Fibroblast of skin of left biceps (primary cell): ENCODE measurements at places on chromosomes 12 and 14.
A peak's percentile ranks its signal among the peaks of the same experiment; 100 is the strongest.

GRCh38 chr12:122729583-122730214, 945 bp downstream of the HCAR1 start:
- DNase-seq, result no peak

DNA sequence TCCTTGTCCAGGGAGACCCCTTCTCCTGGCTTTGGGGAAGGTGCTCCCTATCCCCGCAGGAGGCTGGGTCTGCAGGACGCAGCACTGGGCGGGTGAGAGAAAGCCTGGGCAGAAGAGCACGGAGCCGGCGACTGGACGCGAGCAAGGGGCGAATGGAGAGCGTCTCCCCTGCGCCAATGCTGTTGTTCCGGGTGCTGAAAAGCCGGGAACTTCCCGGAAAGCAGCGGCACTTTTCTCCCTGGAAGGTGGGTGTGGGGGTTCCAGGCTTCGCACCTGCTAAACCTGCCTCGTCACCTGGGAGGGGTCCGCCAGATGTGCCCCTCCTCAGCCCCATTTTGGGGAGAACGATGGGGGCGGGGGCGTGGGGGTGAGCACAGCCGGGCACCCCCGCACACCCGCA, 417.1 kb upstream of the TMTC1 start:
- DNase-seq, result no peak

GRCh38 chr12:120922279-120922678, 18.1 kb upstream of the SPPL3 start:
- no peak for DNase-seq

DNA sequence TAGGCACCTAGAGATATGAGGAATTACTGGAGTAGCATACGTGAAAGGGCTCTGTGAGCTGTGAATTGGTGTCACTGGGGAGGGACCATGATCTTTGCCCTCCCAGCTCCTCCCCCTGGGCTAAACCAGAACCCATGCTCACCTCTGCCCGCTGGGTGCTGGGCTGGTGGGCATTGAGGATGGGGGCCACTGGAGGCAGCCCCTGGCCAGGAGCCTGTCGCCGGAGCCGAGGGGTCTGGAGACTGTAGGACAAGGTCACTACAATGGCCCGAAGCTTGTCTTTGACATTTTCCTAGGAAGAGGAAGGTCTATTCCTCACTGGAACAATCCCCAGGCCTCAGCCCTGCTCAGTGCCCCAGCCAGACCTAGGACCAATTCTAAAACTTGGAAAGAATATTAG, 11.6 kb downstream of the ITGA7 start:
- DNase-seq, result no peak

DNA sequence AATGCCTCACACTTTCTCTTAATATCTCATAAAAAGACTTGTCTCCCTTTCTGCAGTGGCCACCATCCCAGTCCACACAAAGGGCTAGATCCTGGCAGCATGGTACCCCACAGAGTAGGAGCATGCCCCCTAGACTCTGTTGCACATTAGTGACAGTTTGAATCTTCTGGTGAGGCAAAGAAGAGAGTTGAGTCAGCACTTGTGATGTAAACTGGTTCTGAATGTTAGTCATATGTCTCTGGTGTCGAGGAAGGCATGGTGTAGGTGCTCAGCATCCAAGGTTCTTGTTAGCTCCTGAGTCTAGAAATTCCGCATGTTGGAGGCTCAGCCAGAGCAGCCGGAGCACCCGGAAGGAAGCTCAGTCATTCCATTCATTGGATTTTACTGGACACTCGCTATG, 9.8 kb downstream of the TTC9 start:
- DNase-seq, result no peak

GRCh38 chr12:71329956-71330355, 109.6 kb upstream of the LGR5 start:
- DNase-seq, result no peak

DNA sequence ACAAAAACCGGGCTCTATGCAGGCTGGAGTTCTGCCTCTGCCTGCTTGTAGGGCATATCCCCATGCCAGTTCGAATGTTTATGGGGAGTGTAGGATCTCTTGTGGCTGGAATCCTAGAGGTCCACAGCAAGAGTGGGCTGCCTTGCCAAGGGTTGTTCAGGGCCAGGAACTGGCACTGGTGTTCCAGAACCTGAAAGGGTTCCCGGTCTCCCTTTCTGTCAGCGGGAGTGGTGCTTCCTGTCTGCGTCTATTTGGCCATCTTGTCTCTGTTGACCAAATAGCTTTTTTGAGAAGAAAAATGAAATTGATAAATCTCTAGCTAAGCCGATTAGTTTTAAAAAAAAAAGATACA, 17.8 kb downstream of the OLR1 start:
- no peak for DNase-seq

DNA sequence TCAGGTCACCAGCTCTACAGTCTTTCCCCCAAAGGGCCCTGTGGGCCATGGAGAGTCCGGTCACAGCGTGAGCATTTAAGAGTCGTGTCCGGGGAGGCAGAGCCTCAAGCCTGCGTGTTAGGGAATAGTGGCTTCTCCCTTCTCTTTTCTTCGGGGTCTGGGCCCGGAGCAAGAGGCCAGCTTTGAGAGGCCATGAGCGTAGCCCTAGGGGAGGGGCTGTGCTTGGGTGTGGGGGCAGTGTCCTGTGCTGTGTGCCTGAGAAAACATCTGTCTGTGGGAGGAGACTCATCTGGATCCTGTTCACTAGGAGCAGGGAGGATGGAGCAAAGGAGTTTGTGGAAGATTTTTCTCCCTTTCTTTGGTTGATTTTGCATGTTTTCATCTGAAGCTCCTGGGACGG, 5.3 kb downstream of the LRP1-AS start:
- DNase-seq, result no peak

DNA sequence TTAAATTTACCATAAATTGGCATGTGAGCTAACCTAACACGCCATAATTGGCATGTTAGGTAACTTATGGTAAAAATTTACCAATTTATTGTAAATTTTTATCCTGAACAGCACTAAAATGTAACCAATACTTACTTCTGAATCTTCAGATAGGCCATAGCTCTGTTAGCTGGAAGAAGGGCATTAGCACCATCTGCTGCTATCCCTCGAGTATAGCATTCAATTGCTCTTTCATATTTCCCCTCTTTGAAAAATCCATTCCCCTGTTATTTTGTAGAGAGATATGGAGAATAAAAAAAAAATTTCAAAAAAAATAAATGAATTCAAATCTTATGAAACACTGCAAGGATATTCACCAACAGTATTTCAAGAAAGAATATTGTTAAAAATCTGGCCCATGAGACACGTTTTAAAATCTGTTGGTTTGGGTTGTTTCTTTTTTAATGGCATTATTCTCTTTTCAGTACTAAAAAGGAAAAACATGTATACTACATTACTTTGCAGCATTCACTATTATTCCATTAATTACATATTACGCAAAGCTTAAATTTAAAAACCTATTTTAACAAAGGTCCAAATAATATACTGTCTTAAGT, 19.1 kb downstream of the RPAP3 start:
- no peak for DNase-seq

- no peak for DNase-seq
These were observed 7.8 kb upstream of the MTERF2 start for GRCh38 chr12:106994579-106995220.

DNA sequence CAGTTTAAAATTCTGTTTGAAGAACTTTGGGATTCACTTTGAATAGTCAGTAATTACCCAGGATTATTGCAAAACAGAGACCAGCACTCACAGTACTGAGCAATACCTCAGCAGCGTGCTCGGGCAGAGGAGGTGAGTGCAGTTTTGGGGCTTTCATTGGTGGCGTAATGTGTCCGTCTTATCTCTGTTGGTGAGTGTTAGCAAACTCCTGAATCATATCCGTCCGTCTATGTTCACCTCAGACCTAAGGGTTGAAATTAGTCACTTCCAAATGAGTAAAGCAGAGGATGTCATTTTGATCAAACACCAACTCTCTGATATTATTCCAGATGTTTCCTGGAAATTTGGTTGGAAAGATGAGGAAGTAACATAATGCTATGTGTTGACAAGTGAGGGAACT, 82.8 kb downstream of the BORCS5 start:
- DNase-seq, result no peak

- DNase-seq, result no peak
These were observed 228.2 kb downstream of the PCNX1 start for GRCh38 chr14:71135496-71135895.

DNA sequence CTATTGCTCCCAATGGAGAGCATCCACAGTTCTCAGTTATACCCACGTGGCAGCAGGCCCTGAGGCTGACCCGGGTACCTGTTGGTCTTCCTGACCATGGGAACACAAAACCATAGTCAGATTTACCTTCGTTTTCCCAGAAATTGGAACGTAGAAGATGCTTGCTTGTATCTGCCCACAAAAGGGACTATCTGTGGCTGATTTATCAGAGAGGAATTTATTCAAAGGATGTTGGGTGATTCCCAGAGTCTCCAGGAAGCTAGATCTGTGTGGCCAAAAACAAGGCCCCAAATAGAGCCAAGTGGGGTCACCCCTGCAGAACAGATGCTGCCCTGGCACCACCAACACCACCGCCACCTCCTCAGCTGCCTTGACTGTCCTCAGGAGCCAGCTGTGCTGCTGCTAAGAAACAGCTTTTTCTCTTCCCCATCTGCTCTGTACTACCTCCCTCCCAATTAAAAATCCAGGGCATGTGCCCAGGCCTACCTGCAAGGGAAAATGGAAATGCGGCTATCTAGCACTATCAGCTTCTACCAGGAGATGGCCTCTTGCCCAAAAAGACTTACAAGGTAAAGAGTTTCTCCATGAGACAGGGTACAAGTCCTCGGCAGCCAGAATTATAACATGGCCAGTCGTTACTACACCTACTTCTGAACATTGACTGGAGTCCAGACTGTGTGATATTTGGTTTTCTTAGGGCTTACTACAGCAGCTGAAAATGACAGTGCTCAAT, 128.6 kb upstream of the PLEKHG7 start:
- no peak for DNase-seq

GRCh38 chr12:89151536-89151935, 200.8 kb downstream of the DUSP6 start:
- DNase-seq, result no peak

- no peak for DNase-seq
These were observed 32.5 kb upstream of the PLEKHG6 start for GRCh38 chr12:6277982-6278438.

GRCh38 chr12:85155791-85156190, 119.6 kb downstream of the LRRIQ1 start:
- peak; percentile 2 for DNase-seq

DNA sequence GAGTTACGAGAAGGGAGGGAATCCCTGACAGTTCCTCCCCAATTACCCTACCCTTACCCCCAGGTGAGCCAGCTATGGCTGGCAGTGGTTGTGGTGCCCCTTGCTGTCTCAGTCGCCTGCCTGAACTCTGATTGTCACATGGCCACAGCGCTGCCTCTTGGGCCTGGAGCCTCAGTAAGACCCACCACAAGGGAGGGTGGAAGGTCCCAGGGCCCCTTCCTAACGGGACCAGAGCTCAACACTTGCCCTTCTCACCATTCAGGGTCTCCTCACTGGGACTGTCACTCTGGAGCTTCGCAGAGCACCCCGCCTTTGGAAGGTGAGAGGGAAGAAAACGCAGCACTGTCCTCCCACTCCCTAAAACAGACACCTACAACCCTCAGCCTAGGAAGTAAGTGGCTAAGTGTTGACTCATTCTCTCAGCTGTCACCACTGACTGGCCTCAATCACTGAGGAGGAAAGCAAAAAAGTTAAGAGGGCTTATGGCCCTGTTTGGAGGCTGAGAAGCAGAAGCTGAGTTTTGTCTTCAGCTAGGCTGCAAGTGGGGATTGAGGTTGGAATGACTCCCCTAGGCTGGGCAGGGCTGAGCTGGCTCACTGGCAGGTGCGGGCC, 1.0 kb downstream of the TMEM253 start:
- no peak for DNase-seq

GRCh38 chr12:84763107-84763506, 149.5 kb downstream of the SLC6A15 start:
- DNase-seq, result peak; percentile 70

GRCh38 chr12:9895215-9895971, 14.1 kb downstream of the KLRF2 start:
- no peak for DNase-seq

GRCh38 chr12:30529489-30530269, 166.0 kb downstream of the IPO8 start:
- DNase-seq, result no peak

- DNase-seq, result no peak
These were observed 9.2 kb upstream of the RAD52 start for GRCh38 chr12:958588-959123.

DNA sequence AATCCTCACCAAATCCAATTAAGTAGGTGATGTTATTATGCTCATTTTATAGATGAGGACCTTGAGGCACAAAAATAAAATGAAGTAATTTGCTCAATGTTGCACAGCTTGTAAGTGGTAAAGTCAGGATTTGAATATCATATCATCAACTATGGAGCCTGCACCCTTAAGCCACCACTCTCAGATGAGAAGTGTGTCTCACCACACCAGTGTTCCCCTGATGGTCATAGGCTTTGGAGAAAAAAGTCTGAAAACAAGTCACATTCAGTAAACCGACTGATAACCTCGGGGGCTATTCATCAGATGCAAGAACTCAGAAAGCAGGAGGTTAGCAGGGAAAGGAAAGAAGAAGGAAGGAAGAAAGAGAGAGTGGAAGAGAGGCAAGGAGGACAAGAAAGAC, 2.8 kb downstream of the TSHR start:
- no peak for DNase-seq

DNA sequence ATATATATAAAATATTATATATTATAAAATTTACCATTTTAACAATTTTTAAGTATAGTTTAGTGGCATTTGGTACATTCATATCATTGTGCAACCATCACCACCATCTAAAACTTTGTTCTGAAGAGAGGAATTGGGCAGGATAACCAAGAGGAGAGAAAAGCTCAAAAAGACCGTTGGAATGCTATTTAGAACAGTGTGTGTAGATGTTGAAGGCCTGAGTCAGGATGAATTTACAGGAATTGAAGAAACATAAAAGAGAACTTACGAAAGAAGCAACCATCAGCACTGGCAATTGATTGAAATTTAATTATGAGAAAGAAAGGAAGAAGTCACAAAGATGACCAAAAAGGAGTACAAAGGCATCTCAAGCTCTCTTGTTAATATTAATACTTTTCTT, 196.9 kb upstream of the PWP1 start:
- DNase-seq, result no peak

DNA sequence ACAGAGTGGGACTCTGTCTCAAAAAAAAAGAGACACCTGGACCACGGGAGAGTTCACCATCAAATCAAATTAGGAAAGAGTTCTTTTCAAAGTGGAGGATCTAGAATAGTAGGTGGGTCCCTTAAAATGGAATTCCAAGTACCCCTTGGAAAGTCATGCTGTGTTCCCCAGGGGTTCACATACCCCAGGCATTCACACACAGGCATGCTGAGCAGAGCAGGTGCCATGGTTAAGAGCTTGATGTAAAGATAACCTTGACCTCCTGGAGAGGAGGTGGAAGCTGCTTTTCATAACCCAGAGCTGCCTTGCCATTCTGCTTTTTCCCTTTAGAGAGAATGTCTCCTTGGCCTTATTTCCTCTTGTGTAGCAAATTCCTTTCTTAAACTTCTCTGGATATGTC, 14.2 kb upstream of the SRSF5 start:
- no peak for DNase-seq

- DNase-seq, result no peak
These were observed 36.7 kb upstream of the GPATCH2L start for GRCh38 chr14:76115010-76115422.

GRCh38 chr14:94654071-94654861, 42.1 kb downstream of the SERPINA3 start:
- DNase-seq, result no peak
